ENCODE measurements at places on chromosomes 11 and 22.
A peak's percentile ranks its signal among the peaks of the same experiment; 100 is the strongest.

DNA sequence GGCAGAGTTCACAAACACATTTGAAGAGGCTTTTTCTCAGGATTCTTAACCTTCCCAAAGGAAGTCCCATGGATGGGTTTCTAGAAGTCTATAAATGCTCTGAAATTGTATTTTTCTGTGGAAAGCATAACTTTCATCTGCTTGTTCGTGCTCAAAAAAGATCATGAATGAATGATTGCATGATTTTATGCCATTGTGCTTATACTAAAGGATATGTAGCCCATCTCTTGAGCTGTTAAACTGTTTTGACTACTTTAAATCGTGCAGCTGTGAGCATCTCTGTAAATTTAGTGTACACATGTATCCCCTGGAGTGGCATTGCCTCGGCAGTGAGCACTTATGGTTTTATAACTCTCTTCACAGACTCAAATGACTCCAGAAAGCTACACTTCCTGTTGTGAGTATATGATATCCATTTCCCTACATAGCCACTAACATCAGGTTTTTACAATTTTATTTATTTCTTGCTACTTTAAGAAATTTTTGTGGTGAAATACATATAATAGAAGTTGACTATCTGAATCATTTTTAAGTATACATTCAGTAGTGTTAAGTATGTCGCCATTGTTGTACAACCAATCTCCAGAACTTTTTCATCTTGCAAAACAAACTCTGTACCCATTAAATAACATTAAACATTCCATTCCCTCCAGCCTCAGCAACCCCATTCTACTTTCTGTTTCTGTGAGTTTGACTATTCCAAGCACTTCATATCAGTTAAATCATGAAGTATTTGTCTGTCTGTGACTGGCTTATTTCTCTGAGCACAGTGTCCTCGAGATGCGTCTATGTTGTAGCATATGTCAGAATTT lies 8.0 kb downstream of the NEAT1 start:
- peak; percentile 57 for DNase-seq

DNA sequence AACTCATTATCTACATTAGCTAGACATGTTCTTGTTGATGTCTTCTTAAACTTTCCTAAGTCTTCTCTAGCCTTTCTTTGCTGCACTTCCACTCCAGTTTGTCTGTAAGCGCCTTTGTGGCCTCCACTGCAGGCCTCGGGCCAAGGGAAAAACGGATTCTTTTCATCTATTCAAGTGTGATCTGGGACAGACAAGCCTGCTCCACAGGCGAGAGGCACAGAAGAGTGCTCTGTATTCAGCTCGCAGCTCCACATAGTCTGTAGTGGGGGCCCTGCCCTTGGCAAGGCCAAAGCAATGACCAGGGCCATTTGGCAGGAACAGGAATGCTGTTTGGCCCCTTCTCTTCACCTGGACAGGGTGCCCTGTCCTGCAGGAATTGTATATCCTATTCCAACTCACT lies 84.1 kb upstream of the BARX2 start:
- no peak for DNase-seq

DNA sequence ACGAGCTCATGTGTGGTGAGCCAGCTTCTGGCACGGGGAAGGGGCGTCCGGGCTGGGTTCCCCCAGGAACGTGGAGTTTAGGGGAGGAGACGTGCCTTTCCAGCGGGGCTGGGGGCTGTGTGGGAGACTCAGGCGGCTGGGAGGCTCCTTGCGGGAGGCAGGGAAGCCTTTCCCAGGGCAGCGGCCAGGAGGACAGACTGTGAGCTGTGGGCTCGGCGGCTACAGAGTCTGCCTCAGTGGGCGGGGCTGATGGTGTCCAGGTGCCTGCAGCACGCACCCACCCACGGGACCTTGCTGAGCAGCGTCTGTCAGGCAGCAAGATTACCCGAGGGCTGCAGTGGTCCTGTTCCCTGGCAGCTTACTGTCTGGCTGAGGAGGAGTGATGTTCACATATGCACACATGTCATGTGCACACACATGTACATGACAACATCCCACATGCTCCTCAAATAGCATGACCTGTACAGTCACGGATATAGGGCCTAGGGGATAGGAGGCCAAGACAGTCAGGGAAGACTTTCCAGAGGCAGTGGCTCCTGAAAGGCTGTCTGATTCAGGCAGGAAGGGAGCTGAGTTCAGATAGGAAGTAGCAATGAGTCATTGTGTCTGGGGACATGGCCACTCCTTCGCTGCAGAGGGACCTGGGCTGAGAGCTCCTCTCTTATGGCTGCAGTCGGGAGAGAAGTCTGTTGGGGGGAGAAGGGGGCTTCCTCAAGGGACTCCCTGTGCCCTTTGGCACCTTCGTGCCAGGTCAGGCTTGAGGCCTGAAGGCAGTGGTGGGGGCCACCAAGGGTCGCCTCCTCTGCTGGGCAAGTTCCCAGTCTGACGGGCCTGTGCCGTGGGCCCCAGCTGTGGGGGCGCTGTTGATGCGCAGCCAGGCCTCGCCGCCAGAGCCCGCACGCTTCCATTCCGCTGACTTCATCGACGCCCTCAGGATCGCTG lies 23.3 kb upstream of the PPP6R3 start:
- DNase-seq: peak; percentile 65

- no peak for DNase-seq
Observed at GRCh38 chr11:64763526-64764039, 3.8 kb upstream of the PYGM start.

DNA sequence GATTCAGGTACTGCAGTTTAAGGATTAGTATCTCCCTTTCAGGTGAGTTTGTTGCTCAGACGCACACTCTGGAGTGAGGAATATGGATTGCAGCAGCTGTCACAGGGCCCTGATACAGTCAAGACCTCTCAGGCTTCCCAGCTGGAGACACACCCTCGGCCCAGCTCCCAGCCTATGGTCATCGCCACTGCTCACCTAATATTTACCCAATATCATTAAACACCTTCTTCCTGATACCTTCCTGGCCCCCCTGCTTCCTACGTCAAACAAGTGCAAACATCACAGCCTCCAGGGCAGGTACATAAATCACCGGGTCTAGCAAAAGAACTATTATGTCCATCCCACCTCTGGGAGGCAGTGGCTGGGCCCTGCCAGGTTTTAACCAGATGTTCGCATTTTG lies 213.3 kb downstream of the MN1 start:
- DNase-seq: no peak

GRCh38 chr22:47681411-47682165 lies 919.1 kb downstream of the TBC1D22A start:
- no peak for DNase-seq

Measured in adipocyte (in vitro differentiated cells).